Activated gamma-delta T cell treated with Interleukin-2 at 50 U/mL for 16 hours (primary cell): ENCODE measurements at places on chromosomes 6 and 20.

GRCh38 chr6:144140867-144141266 is 9.4 kb upstream of the STX11 start:
- DNase-seq = no peak

- no peak for DNase-seq
Observed at GRCh38 chr20:62703853-62704228, 4.8 kb upstream of the NTSR1 start.

GRCh38 chr6:41469156-41470028 is 76.8 kb upstream of the FOXP4 start:
- DNase-seq = no peak

DNA sequence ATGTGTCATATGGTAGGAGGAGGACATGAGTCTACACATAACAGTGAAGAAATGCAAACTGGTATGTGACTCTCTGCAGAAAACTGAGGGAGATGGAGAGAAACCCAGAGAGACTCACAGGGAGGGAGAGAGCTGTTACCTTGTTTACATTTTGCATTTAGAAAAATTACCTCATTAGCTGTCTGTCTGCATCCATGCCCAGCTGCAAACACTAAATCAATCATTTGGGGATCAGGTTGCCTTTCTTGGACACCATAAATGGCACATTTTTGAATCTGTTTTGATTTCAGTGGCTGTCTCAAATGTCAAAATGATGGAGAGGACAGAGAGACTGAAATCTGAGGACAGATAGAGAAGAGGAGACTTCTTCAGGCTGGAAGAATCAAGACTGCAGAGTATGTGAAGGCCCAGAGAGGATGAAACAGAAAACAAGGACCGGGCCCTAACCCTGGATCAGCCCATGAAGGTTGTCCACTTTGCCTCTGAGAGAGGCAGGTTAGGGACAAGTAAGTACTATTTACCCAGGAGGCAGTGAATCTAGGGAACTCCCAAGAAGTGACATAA is 92.2 kb downstream of the UNC5CL start:
- no peak for DNase-seq

GRCh38 chr20:31831771-31832306 is 12.7 kb downstream of the MYLK2 start:
- DNase-seq = no peak

- DNase-seq = no peak
Observed at GRCh38 chr6:167801263-167801662, 25.4 kb upstream of the AFDN start.

DNA sequence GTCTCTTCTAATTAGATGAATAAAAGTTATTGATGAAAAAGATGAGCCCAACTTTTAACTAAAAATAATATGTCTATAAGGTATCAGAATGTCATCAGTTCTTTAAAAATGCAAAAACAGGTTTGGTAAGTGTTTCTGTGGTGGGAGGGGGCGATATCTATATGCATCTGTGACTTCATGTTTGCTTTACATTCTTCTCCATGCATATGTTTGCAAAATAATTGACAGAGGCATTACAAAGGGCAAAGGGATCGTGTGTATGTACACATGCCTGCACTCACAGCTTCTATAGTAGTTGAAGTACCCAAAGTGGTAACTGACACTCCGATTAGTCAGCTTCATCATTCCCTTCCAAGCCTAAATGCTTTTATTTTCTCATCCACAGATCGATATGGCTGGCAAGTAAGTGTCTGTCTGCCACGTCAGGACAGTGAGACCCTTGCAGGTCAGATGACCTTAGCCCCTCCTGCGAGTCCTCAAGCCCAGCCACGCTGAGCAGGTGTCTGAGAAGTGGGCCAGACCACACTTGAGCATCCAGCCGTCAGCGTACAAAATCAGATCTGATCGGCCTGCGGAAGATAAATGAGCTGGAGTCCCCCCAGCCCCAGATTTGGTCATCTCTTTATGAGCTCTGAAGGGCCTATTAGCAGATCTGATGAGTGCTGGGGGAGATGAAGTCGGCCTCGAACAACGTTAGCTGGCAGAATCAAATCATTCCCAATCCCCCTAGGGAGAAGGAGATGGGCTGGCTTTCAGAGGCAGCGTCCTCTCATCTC is 369.1 kb downstream of the MAFB start:
- no peak for DNase-seq

DNA sequence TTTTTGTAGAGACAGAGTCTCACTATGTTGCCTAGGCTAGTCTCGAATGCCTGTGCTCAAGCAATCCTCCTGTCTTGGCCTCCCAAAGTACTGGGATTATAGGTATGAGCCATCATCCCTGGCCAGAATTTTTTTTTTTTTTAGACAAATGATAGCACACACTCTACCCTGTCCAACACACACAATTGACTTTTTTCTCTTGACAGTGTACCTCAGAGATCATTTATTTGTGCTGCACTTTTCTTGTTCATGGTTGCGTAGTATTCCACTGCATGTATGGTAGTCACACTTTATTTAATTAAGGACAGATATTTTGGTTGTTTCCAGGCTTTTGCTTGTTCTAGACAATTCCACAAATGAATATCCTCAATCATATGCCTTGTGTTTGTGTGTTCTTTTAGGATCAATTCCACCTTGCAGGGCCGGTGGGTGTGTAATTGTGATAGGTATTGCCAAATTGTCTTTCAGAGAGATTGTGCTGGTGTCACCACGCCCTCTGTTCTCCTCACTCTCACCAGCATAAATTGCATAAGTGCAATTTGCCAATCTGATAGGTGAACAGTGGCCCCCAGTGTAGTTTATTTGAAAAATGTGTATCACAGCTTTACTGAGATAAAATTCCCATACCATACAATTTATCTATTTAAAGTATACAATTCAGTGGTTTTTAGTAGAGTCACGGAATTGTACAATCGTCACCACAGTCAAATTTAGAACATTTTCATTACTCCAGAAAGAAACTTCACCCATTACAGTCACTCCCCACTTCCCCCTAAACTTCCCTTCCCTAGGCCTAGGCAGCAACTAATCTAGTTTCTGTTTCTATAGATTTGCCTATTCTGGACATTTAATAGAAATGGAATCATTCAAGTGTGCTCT is 20.1 kb downstream of the SRC start:
- DNase-seq = no peak

- DNase-seq = no peak
Observed at GRCh38 chr6:111837641-111838500, 35.4 kb downstream of the FYN start.
